Vagina (tissue), 2 donors: ENCODE measurements at places on chromosomes 3 and 15.

DNA sequence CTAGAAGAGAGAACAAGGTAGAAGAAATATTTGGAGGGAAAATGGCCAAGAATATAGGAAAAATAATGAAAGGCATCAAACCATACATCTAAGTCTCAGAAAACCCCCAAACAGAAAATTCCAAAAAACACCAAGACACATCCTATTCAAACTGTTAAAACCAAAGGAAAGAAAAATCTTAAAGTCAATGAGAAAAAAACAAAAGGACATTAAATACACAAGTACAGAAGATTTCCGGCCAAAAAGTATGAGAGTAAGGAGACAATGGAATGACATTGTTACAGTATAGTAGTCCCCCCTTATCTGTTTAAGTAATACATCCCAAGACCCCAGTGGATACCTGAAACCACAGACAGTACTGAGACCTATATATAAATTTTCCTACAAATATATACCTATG lies 18.8 kb downstream of the CLASP2 start:
- DNase-seq, result no peak

DNA sequence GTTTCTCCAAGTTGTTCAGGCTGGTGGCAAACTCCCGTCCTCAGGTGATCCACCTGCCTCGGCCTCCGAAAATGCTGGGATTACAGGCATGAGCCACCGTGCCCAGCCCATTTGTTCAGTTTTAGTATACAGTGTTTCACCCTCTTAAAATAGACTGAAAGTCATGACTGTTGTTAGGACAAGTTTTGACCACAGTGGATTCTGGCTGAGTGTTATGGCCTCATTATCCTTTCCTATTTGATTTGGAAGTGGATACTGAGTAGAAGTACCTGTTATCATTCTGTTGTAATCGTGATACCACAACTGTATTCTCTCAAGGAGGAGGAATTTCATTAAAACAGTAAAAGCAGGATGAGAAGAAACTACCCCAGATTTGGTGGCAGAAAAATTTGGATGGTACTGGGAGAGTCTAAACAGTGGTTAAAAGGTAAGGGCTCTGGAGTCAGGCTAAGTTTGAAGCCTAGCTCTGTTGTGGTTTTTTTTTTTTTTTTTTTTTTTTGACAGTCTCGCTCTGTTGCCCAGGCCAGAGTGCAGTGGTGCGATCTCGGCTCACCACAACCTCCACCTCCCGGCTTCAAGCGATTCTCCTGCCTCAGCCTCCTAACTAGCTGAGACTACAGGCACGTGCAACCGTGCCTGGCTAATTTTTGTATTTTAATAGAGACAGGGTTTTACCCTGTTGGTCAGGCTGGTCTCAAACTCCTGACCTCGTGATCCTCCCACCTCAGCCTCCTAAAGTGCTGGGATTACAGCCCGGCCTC lies 2.6 kb downstream of the MAP2K1 start:
- no peak for DNase-seq

DNA sequence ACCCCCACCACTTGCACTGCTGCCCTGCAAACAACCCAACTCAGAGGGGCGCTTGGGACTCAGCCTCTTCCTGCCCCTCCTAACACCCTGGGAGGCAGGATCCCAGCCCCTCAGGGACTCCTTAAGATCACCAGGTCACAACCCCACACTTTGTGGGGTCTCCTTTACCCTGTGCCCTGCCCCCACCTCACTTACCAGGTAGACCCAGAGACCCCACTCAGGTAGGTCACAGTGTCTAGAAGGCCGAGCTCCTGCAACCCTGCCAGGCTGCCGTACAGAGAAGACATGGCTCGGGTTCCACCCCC lies 9.1 kb downstream of the PLA2G4F start:
- no peak for DNase-seq

GRCh38 chr15:51121118-51121517 lies 26.4 kb upstream of the TNFAIP8L3 start:
- no peak for DNase-seq

- no peak for DNase-seq
Measured at GRCh38 chr3:137347817-137348368, 390.1 kb downstream of the IL20RB start.

DNA sequence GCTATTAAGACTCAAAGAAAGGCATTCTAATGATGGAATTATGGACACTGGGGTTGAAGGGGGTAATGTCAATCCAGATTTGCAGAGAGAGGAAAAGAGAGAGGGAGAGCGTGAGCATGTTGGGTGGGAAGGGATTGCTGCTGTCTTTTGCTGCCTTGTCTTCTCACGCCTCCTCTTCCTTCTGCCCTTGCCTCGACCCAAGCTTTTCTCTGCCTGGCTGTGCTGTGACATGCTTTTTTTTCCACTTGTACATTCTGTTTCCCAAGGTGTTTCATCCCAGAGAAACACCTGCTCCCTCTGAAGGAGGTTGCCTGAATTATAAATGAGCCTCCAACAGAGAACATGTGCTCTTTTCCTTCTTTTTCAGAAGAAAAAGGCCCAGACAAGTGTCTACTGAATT lies 80.3 kb downstream of the BDH1 start:
- no peak for DNase-seq

- no peak for DNase-seq
Measured at GRCh38 chr3:69602112-69602511, 137.2 kb upstream of the MITF start.

DNA sequence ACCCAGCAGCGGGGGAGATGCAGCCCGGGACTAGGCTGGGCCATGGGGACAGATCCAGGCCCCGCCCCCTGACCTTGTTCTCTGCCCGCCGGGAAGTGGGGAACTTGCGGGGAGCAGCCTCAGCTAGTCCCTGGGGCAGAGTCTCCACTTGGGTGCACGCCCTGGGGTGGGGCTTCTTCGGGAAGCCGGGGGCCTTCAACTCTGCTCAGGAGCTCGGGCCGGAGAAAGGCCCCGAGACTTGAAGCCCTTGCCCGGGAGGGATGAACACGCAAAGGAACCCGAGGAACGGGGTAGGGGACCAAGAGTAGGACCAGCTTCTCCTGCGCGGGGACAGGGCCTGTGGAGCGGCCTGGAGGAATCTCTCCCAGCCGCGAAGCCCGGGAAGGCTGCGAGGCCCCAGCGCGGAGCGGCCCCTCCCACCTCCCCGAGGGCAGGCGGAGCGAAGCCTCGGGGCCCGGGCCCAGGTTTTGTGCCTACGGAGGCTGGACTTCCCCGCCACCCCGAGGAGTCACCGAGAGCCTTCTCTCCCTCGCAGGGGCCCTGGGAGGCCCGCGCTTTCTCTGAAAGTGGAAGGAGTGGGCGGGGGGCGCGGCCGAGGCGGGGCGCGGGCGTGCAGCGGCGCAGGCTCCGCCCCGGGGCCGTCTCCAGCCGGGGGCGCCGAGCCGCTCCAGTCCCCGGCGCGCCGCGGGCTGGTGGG lies at the start of gene ITPKA:
Gene ITPKA (plus strand): TSS at position 670 of the 697 bp plus-strand sequence. CDS start 54 bp downstream, outside the sequence.
- no peak for DNase-seq

DNA sequence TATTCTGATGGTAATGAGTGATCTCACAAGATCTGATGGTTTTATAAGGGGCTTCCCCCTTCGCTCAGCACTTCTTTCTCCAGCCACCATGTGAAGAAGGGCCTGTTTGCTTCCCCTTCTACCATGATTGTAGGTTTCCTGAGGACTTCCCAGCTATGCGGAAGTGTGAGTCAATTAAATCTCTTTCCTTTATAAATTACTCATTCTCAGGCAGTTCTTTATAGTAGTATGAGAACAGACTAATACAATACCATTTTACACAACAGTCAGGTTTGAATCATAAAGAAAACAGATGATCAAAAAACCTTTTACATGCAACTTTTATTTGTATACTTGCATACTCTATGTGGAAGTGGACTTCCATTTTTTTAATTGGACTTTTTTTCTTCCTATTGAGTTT lies 46.7 kb upstream of the CBLB start:
- no peak for DNase-seq

- DNase-seq, result no peak
Measured at GRCh38 chr3:149703466-149703865, 45.6 kb upstream of the WWTR1 start.

DNA sequence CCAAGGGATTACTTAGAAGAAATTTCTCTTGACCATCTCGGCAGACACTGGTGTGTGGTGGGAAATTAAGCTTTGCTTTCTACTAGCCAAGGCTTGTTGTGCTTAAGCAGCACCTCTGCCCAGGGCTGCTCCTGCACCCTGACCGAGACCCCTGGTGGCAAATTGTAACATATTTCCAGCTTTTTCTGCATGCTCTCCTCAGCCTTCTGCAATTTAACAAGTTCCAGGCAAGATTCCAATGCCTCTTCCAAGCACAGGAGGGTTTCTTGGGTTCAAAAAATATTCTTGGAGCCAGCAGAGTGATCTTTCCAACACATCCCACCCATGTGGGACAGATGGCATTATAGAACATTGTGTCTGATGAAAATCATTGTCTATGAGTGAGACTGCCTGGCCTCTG lies 210.5 kb downstream of the CLSTN2 start:
- no peak for DNase-seq
